ENCODE measurements at places on chromosomes 11 and 22. TPM values are rescaled to one million over a fixed set of nuclear protein-coding genes. Genes with fewer than 3 reads are reported as not detected.

DNA sequence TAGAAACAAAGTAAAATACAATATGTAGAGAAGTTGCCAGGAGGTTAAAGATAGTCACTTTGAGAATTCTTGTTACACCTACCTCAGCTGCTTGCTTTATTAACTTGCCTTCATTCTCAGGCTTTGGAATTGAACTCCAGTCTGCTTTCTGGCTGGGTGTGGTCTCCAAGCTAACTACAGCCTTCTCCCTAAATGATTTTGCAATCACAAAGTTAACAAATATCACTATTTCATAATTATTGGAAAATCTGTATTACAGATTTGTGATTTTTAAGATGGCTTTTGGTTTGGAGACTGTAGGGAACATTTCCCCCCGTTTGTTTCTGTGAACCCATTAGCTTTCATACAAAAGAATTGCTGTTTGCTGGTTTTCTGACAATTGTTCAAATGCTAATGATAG, 2.2 kb downstream of the PLAAT5 start:
- DNase-seq = no peak

- DNase-seq = no peak
Observed at GRCh38 chr11:87320123-87320522, 282.4 kb downstream of the TMEM135 start.

- DNase-seq = no peak
Observed at GRCh38 chr11:113242767-113243397, 71.5 kb upstream of the TTC12 start.

Gene LIF
- total RNA-seq = 3.2 TPM

DNA sequence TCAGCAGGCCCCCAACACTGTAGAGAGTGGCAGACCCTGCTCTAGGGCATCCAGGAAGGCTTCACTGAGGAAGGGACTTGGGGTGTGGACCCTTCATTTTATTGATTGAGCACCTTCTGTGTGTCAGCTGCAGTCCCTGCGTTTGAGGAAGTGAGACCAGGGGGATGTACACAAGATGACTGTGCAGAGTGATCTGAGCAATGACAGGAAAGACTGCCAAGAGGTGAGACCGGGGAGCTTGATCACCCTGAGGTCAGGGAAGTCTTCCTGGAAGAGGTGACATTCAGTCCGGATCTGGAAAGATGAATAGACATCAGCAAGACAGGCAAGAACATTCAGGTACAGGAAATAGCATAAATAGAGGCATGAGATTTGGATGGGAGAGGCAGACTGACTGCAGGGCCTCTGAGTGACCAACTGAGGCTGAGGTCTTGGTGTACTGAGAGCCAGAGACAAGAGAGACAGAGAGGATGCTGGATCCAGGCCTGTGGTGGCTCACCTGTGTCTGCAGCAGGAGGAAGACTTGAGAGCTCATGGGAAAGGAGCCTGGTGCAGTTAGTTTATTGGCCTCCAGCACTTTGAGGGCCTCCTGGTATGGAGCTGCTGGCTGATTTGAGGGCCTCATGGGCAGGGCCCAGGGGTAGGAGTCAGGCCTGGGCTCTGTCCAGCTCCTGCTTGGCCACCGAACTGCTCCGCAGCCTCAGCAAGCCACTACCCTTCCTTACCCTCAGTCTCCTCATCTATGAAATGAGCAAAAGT, 5.2 kb downstream of the DGAT2 start:
- DNase-seq = no peak

Gene CREB3L1
- total RNA-seq = 20.8 TPM

DNA sequence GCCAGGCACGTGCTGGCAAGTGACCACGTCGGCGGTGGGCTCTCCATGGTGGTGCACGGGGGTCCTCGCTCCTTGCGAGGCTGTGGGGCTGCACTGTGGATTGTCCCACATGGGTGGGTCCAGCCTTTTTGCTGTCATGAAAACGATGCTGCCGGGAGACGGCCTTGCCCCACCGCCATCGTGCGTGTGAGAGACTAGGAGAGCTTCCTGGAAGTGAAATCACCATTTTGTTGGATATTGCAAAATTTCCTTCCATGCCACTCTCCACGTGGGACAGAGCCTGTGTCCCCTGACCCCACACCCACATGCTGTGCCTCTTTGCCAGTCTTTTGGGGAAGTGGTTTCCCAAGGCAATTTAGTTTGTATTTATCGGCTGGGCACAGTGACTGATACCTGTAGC, 18.2 kb upstream of the GRAMD4 start:
- DNase-seq = no peak

Gene CATSPER1
- not detected for total RNA-seq

DNA sequence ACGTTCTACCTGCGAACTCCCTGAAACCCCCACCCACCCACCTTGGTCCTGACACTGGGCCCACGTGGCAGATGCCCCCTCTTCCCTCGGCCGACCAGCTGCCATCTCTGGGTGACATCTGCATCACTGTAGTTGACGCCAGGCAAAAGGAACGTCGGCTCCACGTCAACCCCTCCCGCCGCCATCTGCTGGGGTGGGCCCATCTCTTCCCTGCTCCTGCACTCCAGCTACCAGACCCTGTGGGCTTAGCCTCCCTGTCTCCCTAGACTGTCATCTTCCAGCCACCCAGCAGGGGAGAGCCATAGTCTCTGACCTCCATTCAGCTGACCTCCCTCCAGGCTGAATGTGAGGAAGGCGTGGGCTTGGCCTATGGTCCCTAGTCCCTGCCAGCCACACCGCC, 21.4 kb downstream of the CHID1 start:
- DNase-seq = no peak

DNA sequence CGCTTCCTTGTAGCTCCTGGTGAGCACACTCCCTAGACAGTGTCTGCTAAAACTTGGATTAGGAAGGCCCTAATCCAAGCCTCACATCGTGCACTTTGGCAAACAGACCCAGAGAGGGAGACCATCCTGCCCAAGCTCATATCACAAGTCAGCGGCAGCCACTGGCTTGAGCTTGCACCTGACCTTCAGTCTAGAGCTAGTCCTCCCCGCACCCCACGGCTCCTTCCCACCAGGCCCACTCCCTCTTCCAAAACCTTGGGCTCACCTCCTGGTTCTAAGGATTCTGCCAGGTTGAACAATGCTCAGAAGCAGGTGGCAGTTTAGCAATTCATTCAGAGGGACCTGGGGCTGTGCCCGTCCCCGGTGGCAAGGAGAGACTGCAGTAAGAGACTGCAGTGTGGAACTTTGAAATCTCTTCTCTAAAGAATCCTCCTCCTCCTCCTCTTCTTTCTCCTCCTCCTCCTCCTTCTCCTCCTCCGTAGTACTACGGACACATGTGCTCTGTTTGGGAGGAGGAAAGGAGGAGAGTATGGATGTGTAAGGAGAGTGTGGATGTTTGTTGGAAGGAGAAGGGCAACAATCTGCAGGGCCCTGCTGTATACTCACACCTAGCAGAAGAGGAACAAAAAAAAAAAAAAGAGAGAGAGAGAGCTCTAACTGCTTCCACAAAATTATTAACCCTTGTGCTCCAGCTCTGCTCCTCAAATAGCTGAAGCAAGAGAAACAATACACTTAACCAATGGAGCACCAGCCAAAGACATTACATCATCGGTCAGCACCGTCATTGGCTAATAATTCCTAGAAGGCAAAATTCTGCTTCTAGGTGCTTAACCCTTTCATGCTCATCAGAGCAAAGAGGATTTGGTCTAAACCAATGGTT, 6.0 kb downstream of the SYN3 start:
- no peak for DNase-seq

GRCh38 chr11:105027678-105028077, 4.7 kb upstream of the CASP5 start:
- DNase-seq = no peak

GRCh38 chr22:23835484-23836144, 3.2 kb downstream of the DERL3 start:
- peak; percentile 56 for DNase-seq

DNA sequence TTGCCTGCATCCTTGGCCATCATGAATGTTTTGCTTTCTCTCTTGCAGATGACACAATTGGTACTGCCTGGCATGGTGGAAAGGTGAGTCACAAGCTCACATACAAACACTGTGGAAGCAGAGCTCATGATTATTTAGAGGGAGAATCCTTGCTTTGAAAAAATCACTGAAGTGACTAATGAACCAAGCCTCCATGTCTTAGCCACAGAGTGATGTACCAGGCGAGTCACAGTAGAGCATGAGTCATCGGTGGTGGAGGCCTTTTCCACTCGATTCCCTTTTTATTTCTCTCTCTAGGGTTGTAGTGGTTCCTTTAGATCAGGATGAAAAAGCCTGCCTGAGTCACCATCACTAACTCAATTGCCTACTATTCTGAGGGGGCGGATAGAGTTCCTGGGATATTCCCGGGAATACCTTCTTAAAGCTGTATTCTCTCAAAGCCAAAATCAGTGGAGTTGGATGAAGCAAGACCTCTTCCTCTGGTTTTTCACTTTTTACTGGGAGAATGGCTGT, 49.6 kb upstream of the ALKBH3 start:
- no peak for DNase-seq

- no peak for DNase-seq
Observed at GRCh38 chr11:6609502-6610015, 2.5 kb downstream of the TAF10 start.

DNA sequence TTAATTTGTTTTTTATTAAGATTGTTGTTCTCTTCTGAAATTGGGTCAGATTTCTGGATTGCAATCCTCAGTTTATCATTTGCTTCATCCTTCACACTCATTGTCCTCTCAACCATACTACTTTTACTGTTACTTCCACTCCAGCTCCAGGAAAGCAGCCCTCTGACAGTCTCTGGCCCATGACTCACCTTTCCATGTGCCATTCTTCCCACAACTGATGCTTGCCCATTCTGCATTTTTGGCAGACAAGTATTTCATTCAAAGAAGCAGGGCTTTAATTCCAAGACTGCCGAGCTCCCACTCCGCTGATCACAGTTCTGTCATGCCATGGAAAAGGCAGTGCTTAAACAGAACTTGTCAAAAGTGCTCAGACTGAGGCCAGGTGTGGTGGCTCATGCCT, 139.2 kb downstream of the WNT11 start:
- no peak for DNase-seq

DNA sequence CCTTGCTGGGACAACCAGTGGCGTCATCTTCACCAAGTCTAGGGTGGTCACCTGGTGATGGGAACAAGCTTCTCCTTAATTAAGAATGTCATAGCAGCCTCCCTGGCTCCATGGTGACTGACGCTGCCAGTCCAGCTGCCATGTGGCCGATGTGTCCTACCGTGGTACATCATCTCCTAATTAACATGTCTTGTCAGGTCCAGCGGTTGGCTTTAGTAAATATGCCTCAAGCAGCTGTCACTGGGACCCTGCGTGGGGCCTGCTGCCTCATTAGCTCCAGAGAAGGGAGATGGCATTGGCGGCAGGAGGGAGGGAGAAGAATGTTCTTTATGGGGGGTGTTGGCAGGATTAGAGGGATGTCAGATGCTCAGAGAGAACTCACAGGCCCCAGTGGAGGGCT, 271.9 kb downstream of the ST3GAL4 start:
- no peak for DNase-seq

Gene PRR5L
- total RNA-seq = 28.6 TPM

GRCh38 chr11:69353696-69354544, 60.0 kb downstream of the MYEOV start:
- DNase-seq = peak; percentile 32

DNA sequence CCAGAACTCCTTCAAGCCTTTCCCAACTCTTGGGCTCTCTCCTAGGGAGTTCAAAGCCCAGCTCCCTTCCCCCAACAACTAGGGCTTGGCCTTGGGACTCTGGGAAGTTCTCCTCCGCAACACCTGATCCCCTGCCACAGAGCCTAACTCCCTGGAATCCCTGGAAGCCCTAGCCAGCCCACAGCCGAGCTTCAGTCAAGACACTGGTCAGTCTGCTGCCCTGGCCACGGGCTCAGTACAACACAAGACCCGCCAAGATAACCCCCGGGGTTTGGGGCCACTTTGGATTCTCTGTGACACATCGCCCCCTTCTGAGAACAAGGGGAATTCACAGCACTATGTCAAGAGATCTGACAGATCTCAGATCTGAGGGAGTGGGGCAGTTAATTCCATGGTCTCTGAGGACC, 58.3 kb downstream of the SLC22A12 start:
- no peak for DNase-seq

DNA sequence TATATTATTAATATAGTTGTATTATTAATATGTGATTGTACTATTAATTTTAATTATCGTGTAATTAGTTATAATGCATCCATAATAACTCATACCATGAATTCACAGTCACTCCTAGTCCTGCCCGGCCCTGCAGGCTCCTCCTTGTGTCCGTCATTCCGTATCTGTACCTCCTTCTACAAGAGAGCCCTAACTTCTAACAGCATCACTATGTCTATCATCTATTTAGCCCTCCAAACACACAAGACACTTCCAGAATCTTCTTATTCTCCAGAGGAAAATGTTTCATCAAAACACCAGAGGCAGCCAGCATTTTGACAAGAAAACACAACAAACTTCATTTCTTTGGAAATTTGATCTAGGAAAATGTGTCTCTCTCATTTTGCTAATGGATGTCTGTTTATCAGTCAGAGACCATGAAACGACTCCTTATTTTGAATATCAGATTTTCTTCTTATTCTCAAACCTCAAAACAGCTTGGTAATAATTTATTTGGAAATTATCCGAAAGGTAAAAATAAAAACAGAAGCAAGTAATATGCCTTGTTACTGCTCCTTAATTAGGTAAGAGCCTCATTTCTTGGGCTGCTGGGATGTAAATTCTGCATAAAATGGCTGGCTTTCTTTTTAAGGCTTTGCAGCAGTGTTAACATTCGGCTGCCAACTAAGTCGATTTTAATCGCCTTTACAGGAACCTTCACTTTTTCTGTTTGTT, 23.1 kb upstream of the SEPTIN5 start:
- no peak for DNase-seq

DNA sequence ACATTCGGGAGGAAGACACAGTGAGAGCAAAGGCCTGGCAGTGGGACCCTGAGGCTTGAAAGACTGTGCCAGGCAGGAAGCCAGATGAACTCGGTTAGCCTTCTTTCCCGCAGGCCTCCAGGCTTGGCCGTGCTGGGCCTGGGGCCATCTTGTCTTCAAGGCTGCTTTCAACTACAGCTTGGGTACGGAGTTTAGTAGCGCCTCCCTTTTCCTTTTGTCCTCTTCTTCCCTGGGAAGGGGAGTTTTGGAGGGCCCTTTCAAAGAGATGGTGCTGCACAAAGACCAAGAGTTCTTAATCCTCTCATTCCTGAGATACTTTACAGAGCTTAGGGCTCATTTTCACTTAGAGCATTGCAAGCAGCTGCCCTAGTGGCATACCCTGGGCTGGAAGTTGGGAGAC, 87.5 kb downstream of the TP53I11 start:
- no peak for DNase-seq

Gene APLNR
- total RNA-seq = 12.7 TPM

GRCh38 chr11:43907028-43907975, 26.7 kb downstream of the ALKBH3 start:
- DNase-seq = no peak

- no peak for DNase-seq
Observed at GRCh38 chr22:49551897-49552614, 275.6 kb downstream of the BRD1 start.

DNA sequence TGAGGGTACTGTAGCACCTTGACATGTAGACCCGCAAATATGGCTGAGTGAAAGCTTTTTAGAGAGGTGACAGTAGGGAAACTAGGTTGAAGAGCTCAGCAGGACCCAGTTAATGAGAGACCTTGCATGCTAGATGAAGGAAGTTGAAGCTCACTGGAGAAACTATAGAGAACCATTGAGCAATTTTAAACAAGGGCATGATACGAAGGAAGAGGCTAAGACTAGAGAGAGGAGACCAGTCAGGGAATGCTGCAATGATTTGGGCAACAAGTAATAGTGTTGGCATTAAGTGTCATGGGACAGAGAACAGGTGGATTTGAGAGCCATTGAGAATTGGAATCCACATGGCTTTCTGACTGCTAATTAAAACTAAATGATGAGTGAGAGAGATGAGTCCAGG, 4.1 kb downstream of the OLFML1 start:
- DNase-seq = no peak

GRCh38 chr11:104073950-104074705, 37.7 kb downstream of the DDI1 start:
- no peak for DNase-seq

All from sciatic nerve (tissue), 2 donors.